ENCODE measurements at places on chromosomes 1 and 21.

- DNase-seq: no peak
These were observed 1.4 kb downstream of the B3GALNT2 start for GRCh38 chr1:235502601-235503402.

DNA sequence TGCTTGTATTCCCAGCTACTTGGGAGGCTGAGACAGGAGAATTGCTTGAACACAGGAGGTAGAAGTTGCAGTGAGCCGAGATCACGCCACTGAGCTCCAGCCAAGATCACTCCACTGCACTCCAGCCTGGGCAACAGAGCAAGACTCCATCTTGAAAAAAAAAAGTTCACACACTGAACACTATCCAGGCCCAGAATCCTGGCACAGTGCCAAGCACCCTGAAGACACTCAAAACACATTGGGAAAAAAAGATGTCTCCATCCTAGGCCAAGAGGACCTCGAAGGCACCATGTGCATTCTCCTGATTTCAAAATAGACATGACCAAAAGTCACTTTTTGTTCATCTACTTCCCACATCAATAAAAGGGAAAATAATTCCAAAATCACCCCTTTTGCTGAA lies 38.7 kb downstream of the SLC9A1 start:
- no peak for DNase-seq

DNA sequence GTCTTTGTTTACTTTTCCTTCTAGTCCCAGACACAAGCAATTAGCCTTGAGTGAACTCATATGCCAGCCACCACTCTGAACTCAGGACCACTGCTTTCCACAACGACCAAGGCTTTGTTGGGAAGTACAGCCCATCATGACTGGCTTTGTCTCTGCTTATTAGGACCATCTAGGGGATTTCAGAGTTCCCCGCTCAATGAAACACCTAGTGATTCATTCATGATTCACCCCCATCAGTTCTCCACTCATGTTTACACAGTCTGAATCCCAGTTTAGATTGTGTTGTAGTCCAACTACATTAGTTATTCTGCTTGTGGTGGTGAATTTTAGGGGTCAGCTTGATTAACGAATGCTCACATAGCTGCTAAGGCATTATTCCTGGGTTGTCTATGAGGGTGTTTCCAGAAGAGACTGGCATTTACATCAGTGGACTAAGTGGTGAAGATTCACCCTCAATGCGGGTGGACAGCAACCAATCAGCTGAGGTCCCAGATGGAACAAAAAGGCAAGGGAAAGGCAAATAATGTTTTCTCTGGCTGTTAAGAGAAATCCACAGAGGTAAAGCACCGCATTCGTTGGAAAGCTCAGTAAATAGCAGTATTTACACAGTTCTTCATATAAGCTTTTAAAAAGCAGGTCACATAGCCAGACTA lies 122.7 kb downstream of the RGS21 start:
- no peak for DNase-seq

DNA sequence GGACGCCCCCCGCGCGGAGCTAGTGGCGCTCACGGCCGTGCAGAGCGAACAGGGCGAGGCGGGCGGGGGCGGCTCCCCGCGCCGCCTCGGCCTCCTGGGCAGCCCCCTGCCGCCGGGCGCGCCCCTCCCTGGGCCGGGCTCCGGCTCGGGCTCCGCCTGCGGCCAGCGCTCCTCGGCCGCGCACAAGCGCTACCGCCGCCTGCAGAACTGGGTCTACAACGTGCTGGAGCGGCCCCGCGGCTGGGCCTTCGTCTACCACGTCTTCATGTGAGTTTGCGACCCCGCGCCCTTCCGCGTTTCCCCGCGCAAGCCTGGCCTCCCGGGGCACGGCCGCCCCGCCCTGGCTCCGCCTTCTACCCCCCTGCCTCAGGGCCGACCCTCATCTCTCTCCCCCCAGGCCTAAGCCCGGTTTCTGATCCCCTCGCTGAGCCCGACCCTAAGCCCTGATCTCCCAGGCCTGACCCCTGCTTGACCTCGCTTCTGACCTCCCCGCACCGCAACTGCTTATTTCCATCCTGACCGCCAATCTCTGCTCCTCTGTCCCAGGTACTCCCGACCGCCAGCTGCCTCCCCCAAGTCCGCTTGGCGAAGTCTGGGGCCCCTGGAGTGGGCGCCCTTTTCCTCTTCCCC lies 669 bp downstream of the KCNQ4 start:
- DNase-seq: no peak

GRCh38 chr1:27322569-27323240 lies 742 bp downstream of the TMEM222 start:
- DNase-seq: no peak
